Stimulated activated CD8-positive, alpha-beta memory T cell treated with anti-CD3 and anti-CD28 coated beads, Interleukin-15, amount 100 ng/mL, for 4 hours (primary cell): ENCODE measurements at places on chromosomes 3 and 15.

DNA sequence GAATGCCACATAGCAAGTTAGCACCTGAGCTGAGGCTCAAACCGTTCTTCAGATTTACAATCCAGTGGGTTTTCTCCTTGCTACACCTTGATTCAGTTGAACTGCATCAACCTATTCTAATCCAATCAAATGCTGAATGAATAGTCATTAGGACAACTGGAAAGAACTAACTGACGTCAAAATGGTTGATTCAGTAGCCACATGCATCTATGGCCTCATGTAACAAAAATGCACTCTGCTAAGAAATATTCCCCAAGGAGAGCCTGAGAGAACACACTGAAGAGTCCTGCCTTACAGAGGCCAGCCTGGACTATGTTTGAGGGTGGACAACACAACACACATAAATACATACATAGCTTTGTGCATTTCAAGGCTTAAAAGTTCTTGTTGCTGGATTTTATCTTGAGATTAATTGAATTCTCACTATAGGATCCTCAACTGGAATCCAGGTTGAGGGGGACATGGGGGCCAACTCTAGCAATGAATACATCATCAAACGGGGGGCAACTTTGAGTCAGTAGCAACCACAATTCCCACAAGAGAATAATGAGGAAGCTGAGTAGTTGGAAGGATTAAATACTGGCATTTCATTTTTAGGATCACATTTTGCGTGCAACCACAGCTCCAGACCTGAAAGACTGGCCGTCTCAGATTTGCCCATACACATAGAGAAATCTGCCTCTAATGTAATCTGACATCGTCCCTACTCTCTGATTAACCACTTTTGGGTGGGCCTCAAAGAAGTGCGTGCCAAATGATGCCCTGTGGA, 280.2 kb upstream of the ICE2 start:
- DNase-seq: no peak

DNA sequence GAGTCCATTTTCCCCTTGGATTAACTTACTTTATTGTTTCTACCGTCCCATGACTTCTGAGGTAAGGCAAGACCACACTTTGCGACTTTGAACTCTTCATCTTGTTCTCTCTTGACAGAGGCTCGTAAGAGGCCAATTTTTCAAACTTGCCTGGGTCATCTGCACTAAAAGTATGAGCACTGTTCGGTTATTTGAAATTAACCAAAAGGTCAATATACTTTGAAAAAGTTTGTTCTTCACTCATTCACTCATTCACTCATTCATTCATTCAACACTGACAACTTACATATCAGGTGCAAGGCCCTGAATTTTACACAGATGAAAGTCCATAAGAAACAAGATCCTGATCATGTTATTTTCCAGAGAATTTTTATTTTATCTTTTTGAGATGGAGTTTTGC, 57.9 kb downstream of the ATP1B3 start:
- no peak for DNase-seq

- no peak for DNase-seq
Measured at GRCh38 chr15:43325039-43325684, 5.2 kb downstream of the LCMT2 start.

GRCh38 chr3:119034256-119035013, at the start of gene IGSF11:
IGSF11 (minus strand) TSS chr3:119034846; CDS start chr3:119034582, 264 bp downstream.
- peak; percentile 35 for DNase-seq

DNA sequence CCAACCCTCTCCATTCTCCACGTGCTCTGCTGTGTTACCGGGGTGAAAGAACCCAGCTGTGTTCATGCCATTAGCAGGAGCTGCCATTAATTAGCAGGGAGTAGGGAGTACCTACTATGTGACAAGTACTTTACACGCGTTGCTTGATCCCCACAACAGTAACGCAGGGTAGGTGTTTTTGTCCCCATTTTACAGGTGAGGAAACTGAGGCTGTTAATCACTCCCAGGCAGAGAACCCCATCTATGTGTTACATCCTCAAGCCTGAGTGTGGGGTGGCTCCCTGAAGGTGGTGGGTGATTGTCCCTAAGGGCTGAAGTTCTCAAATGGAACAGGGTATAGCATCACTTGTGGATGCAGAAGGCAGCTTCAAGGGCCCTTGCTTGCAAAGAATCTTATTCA, 22.8 kb downstream of the MELTF start:
- no peak for DNase-seq

DNA sequence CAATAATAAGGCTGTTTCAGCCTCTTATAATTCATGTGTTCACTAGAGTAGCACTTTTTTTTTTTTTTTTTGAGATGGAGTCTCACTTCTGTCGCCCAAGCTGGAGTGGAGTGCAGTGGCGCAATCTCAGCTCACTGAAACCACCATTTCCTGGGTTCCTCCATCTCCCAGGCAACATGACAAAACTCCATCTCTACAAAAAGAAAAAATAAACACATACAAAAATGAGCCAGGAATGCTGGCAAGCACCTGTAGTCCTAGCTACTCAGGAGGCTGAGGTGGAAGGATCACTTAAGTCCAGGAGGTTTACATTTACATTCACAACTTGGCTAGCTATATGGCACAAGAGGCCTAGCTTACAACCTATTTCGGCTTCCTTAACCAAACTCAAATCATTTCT, 6.8 kb downstream of the USP4 start:
- no peak for DNase-seq

- no peak for DNase-seq
Measured at GRCh38 chr3:4684976-4685375, 191.8 kb downstream of the ITPR1 start.

GRCh38 chr3:193030276-193030675, 112.6 kb upstream of the MB21D2 start:
- DNase-seq: no peak

GRCh38 chr3:110246796-110247376, 824.7 kb upstream of the NECTIN3 start:
- no peak for DNase-seq

DNA sequence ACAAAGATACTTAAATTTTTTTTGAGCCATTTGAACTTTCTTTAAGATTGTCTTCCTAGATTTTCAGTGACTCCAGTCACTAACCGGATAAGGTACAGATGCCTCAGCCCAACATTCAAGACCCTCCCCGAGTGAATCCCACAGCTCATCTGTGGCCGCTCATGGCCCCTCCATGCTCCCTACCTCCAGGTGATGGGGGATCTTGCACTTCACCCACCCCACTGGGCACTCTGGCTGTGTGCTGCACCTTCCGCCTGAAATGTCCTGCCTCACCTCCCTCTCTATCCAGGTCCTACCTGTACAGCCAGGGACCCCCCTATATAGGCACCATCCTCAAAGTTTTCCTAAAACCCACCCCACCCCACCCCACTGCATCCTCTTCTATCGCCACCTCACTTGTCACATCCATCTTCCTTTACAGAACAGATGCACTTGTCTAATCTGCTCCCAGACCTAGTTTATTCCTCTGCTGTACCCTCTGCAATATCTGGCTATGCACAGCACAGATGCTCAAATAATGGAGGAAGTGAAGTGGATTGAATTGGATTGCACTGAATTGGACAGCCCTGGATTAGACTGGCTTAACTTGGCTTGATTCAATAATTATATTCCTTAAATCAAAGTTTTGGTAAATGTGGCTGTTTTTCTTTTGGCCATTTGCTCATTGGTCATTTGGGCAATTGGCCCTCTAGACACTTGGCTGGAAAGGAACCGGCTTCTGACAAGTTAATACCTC, 24.5 kb downstream of the NTRK3 start:
- no peak for DNase-seq
